ENCODE measurements at places on chromosomes 16 and 17. TPM values are rescaled to one million over a fixed set of nuclear protein-coding genes. Genes with fewer than 3 reads are reported as not detected.

DNA sequence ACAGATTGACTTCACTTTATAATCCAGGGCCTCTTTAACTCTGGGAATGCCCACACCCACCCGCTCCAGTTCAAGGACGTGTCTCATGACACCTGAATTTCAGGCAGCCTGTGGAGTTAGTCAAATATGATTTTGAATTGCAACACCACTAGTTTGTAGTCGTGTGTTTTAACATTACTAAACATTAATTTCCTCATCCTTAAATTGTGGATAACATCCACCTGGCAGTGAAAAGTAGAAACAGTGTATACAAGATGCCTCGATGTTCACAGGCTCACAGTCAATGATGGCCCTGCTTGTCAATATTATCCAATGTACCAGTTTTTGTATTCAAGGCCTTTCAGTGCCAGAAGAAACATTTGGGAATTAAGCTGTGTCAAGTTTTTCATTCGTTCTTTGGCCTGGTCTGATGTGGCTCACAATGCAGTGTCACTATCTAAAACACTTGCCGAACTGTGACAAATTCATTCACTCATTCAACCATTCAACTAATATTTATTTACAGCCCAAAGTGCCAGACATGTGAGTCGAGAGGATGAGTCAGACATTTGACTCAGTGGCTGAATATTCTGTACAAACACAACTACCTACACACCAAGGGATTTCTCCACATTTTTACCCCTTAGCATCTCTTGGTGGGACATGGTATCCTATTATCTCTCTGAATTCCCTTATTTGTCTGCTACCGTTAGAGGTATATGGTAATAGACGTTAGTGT is 1.4 kb downstream of the MEIOB start:
- DNase-seq: no peak

DNA sequence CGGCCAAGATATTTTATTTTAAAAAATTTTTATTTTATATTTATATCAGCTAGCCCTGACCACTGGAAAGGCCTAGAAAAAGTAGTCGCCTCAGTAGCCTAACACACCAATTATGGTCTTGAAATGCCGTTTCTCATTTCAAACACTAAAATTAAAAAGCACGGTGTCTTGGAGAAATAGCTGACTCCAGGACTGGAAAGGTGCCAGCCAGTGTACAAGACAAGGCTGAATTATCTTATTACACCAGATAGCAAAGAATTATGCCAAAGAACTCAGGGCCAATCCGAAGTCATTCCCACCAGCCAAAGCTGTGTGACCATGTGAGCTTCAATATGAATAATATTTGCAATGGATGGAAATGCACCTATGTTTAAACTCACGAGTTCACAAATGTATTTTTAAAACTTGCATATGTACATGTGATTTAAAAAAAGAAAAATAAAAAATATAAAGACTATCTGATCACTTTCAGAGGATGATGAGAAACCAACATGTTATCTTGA is 19.9 kb upstream of the ATP2C2 start:
- no peak for DNase-seq

DNA sequence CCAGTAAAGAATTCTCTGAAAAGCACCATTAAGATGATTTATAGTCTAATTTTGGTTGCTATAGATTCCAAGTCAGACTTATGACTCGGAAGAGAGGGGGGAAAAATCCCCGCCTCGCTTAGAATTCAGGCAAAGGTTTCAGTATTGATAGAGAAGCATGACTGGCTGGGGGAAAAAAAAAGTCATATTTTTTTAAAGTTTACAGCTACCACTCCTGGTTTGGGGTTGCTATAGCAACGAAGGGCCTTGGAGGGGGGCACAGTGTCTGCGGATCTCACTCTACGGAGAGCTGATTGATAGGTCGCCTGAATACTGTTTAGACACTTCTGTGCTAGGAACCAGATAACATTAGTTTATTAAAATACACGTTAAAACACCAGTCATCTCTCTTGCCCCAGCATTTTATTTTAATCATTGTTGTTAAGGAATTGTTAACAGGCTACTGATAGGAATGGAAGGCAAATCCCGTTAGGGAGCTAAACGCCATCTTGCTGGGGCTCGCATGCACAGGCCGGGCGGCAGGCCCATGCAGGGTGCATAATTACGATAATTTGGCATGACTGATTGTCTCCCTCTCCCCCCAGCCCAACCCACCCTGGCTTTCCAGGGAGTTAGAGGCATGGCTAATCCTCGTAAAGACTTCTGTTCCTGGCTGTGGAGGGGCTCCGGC is 380.0 kb upstream of the XYLT1 start:
- DNase-seq: no peak

DNA sequence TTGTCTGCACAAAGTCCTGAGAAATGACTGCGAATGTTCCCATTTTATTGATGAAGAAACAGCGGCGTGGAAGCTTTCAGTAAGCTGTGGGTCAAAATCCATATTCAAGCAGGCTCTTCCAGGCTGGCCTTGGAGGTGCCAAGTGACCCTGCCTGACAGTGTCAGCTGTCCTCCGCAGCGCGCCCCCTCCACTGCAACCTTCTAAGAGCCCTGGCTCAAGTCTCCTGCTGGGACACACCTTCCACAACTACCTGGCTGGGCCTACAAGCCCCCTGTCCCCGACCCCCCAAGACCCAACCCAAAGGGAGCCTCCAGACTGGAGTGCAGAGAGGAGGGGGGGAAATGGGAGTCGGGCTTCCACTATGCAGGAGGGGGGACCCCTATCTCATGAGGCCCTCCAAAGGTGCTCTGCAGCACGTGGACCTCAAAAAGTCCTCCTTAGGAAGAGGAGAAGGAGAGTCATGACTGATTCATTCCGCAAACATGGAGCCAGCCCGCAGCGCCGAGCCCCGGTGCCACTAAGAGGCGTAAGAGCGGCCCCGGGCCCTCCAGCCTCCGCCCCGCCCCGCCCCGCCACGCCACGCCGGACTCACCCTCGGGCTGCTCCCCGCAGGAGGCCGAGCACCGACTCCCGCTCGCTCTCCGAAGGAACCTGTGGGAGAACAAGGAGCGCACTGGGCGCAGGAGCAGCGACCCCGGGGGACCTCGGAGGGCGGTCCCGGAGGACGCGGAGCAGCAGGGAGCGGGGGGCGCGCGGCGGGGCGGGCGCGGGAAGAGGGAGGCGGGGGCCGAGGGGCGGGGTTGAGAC is 574 bp downstream of the MPP3 start:
- peak; percentile 92 for DNase-seq

DNA sequence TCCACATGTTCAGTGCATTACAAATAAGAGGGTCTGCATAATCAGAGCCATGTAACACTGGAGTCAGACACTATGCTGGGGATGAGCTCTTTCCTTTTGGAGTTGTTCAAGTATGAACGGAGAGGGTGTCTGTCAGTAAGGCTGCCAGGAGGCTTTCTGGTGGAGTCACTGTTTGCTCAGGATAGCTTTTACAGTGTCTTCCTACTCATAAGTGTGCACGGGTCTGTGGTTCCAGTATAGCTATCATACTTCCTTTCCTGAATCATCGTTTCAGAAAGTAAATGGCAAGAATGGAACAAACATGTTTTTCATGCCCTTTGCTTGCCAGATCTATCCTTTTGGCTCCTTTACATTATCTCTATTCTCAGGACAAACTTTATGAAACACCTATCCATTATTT is 152.7 kb upstream of the CDH11 start:
- no peak for DNase-seq

DNA sequence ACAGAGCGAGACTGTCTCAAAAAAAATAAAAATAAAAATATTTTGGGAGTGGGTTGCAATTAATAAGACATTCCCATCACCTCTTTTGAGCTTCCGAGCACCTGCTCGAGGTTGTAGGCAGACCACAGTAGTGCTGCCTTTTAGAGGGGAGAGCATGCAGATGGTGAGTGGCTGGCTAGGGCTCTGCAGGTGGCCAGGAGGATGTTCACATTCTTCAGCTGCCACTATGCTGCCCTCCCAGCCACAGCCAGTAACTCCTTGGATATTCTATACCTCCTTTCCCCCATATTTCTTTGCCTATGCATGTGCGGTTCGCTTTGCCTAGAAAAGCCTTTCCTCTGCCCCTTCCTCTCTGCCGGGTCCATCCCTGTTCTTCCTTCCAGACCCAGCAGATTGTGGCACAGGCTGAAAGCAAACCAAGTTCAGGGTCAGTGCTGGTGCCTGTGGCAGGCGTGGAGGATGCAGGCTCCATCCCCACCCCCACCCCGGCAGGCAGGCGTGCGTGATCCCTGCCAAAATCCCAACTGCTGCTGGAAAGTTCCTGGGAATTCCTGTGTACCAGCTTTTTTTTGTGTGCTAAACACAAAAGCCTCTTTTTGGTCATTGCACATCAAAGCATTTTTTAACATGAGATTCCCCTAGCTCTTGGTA is 33.8 kb upstream of the CMIP start:
- DNase-seq: no peak

DNA sequence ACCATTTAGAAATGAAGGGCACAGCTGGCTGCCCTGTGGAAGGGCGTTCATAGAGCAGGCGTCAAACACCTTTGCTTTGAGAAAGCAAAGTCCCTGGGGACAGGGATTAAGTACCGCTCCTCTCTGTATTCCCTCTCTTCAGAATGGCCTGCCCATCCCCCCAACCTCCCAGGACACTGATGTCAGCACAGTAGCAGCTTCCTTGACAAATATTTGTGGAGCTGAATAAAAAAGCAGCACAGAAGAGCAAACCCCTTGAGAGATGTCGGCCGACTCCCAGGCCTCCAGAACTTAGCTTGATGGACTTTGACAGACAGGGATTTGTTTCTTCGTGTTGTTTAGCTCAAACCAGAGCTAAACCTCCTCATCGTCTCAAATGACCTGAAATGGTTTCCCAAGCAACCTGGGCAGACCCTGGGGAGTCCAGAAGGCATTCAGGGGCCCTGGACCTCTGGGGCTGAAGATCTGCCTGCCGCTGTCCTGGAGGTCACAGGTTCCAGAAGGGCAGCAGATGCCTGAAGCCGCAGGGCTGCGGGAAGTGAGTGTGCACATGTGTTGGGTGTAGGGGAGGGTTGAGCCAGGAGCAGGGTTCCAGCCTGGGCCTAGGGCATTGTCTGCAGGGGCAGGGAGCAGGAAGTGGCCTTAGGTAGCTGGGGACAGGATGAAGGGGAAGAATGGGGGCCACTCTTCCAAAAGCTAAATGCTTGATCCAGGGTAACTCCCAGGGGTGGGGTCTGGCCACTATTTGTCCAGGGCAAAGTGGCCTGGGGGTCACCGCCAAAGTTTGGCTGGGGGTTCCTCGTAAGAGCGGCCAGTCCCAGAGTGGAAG is 42.3 kb upstream of the NKD1 start:
- no peak for DNase-seq

DNA sequence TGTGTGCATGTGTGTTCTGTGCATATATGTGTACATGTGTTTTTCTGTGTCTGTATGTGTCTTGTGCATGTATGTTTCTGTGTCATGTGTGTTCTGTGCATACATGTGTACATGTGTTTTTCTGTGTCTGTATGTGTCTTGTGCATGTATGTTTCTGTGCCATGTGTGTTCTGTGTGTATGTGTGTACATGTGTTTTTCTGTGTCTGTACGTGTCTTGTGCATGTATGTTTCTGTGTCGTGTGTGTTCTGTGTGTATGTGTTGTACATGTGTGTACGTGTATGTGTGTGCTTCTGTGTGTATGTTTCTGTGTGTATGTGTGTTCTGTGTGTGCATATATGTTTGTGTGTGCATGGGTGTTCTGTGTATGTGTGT is 8.4 kb upstream of the RAB37 start:
- no peak for DNase-seq

GRCh38 chr16:30728899-30729672 is 19.1 kb upstream of the PHKG2 start:
- no peak for DNase-seq

DNA sequence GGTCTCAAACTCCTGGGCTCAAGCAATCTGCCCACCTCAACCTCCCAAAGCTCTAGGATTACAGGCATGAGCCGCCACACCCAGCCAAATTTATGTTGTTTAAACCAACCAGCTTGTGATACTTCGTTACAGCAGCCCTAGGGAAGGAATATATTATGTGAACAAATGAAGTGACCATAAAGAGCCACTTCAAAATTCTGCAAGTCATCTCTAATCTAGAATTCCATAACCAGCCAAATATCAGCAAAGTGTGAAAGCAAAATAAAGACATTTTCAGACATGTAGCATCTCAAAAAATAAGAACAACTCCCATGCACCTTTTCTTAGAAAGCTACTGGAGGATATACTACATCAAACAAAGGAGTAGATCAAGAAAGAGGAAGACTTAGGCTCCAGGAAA is 36.0 kb downstream of the AIPL1 start:
- DNase-seq: no peak

Gene INCA1
- 1.8 TPM for total RNA-seq

Gene PIGQ
- 44.9 TPM for total RNA-seq

Gene AIPL1
- total RNA-seq: not detected

Gene PAM16
- 26.2 TPM for total RNA-seq

Gene ATP2A1
- total RNA-seq: 0.17 TPM

Data from lower leg skin (tissue), 4 donors.